ENCODE measurements at places on chromosomes 3 and 15.

- no peak for DNase-seq
Measured at GRCh38 chr3:160857476-160858119, 101.6 kb downstream of the PPM1L start.

GRCh38 chr3:147472846-147473245 is 63.7 kb downstream of the ZIC1 start:
- DNase-seq = no peak

DNA sequence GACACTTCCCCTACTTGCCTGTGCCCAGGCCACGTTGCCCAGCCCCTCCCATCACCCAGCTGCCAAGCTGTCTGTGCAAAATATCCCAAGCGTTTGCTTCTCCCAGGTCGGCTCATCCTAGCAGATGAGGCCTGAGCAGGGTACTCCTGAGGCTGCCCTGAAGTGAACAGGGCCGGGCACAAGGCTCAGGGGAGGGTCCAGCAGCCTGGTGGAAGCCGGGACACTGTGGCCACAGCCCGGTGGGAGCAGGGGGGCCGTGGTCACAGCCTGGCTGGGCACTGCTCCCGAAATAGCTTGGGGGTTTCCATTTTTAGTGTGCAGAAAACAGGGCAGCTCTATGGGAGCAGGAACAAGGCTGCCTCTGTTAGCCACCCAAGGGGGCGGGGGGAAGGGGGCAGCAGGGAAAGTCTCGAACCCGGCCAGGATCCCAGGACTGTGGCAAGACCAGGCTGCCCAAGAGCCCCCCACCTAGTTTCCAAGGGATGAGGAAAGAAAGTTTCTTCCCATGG is 3.4 kb downstream of the PLXNB1 start:
- no peak for DNase-seq

- no peak for DNase-seq
Measured at GRCh38 chr3:138460536-138461205, 26.3 kb downstream of the ESYT3 start.

GRCh38 chr3:46243560-46243959 is 1.3 kb downstream of the CCR3 start:
- DNase-seq = no peak

Measured in glomerular endothelial cell (primary cell).